CD4-positive, alpha-beta T cell treated with Interleukin-2 at 100 ng/mL for 4 hours (primary cell): ENCODE measurements at places on chromosomes 3 and 15.

DNA sequence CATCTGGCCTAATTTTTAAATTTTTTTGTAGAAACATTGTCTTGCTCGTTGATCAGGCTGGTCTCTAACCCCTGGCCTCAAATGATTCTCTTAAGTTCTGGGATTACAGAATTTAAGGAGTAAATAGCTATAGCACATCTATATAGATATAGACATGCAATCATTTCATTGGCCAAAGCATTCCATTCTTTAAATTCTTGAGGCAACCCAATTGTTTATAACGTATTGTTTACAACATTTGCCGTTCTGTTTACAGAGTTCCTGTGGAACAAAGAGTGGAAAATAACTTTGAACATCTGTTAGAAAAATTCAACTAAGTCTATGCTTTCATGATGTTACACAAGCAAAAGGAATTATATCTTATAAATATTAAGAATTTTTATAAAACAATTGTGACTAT, 205.2 kb upstream of the ROBO2 start:
- no peak for DNase-seq

DNA sequence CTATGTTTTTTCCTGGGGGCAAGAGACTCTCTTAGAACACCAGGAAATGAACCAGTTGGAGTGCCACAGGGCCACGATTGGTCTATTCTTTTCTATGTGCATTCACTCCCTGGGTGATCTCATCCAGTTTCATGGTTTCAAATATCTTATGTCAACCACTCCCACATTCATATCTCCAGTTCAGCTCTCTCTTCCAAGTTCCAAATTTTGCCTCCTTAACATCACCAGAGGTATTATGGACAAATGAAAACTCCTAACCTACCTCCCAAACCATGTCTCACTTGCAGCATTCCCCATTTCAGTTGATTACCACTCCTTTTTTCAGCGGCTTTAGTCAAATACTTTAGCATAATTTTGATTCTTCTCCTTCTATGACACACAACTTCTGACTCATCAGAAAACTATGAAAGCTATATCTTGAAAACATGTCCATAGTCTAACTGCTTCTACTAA, 203.1 kb upstream of the SEMA6D start:
- no peak for DNase-seq

GRCh38 chr3:38605981-38606380, 43.5 kb downstream of the SCN5A start:
- no peak for DNase-seq

- DNase-seq: no peak
These were observed 123.1 kb downstream of the TPRA1 start for GRCh38 chr3:127467391-127467790.

DNA sequence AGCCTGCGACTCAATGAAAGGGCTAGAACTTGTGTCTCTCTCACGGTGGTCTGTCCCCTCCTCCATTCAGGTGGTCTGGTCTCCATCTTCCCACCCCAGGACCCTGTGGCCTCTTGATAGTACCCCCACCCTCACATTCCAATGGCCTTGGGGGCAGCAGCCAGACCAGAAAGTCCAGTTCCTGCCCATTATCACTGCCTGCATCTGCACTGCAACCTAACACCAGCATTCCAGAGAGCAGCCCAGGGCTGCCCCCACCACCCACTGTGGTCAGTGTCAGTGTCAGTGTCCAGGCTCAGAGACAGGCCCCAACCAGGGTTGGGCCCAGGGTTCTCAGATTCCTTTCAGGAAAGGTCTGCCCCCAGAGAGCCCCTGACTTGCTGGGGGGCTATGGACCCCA, 12.6 kb downstream of the IGDCC3 start:
- no peak for DNase-seq

- DNase-seq: peak; percentile 73
These were observed 13.0 kb downstream of the ZFAND6 start for GRCh38 chr15:80072285-80072994.

- DNase-seq: no peak
These were observed 328.0 kb upstream of the DNAJC19 start for GRCh38 chr3:181317508-181317907.

GRCh38 chr3:60301142-60301541, 950.1 kb downstream of the FHIT start:
- DNase-seq: no peak

- DNase-seq: no peak
These were observed 21.0 kb downstream of the PFKFB4 start for GRCh38 chr3:48535578-48535977.

GRCh38 chr15:99054025-99054387, 46.4 kb upstream of the PGPEP1L start:
- DNase-seq: no peak

DNA sequence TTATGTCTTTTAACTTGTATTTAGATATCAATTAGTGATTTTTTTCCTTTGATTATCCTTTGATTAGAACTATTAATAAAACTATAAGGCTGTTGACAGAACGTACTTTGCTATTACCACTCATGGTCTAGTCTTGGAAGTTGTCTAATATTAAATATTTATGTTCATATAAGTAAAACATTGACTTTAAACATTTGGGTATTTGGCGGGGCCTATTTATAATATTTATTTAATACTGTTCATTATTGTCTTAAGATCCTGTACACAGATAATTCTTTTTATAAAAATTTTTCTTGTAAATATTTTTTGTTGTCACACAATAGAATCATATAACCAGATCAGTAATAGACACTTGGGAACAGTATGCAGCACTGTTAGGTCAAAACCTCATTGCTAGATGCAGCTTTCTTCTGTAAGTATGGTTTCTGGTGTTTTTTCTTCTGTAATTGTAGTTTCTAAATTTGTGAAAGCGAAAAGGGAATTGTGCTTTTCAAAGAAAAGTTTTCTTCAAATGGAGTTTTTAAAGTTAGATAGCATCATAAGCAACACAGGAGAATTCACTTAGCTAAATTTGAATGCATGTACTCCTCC, 93.4 kb downstream of the FNDC3B start:
- DNase-seq: no peak

GRCh38 chr3:77707281-77707680, 667.4 kb downstream of the ROBO2 start:
- no peak for DNase-seq

DNA sequence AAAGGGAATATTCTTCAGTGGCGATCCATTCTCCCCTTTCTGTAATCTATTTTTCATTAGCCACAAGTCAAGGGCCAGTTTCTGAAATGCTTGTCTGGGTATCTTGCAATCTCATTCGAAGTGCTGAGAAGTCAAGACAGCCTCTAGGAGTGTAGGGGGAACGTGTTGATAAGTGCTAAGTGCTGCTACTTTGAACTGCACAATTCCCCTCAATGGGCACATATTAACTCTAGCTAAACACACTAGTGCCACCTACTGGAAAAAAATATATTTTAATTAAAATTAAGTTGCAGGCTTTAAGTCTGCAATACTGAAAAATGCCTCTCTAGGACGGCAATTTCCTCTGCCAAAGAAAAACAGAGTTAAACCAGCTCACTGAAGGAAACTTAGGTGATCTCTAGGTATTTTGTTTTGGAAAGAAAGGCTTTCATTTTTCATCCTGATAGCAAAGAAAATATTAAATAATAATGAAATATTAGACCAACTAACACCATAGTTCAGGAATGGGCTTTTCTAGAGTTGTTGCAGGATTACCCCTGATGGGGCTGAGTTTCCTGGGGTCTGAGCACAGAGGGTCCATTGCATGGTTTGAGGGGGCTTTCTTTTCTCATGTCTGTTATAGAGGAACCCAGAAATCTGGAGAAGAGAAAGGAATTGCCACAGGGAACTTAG, 181.9 kb upstream of the KBTBD8 start:
- DNase-seq: peak; percentile 54

GRCh38 chr15:72223278-72223677, 7.7 kb downstream of the PKM start:
- DNase-seq: no peak

DNA sequence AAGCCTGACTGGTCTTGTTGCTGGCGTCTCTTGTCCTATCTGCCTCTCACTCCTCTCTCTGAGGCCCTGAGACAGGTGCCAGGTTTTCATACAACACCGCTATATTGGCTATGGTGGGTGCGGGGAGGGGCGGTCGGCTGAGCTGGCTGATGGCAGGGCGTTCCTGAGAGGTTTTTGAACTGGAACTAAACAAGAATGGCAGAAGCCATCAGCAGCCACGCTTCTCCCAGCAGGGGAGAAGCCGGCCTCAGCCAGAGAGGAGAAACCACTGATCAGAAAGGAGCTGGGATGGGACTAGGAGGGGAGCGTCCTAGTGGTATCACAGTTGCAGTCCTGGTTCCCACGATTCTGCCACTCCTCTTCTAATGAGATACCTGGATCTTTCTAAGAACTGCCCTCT, 89.9 kb upstream of the PRR23E start:
- no peak for DNase-seq

DNA sequence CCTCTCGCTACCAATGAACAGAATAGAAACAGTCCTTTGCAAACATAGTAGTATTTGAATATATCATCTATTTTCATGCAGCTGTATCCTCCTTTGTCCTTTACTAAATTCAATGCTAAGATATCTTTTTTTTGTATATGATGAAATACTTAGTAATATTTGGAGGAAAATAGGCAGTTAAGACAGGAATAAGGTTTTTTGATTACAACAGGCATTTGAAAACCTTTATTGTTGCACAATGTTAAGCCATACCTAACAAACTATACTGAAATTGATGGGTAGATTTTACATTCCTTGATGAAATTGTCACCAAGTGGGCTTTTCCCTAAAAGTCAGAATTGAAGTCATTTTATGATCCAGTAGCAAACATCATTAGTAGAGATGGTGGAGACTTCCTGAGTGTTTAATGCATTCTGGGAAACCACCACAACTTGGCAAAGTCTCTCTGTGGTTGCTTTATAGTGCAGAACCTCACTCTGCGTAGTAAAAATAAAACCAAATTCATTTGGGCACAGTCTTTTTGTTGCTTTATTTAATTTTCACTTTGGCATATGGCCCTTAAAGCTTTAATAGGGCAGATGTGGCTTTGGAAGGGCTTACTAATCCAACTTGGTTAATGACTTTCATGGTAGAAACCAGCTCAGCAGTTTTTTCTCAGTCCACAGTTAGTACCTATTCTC, 216.0 kb downstream of the DIPK2A start:
- DNase-seq: no peak

- peak; percentile 27 for DNase-seq
These were observed 1.9 kb downstream of the VGLL4 start for GRCh38 chr3:11641683-11642430.

DNA sequence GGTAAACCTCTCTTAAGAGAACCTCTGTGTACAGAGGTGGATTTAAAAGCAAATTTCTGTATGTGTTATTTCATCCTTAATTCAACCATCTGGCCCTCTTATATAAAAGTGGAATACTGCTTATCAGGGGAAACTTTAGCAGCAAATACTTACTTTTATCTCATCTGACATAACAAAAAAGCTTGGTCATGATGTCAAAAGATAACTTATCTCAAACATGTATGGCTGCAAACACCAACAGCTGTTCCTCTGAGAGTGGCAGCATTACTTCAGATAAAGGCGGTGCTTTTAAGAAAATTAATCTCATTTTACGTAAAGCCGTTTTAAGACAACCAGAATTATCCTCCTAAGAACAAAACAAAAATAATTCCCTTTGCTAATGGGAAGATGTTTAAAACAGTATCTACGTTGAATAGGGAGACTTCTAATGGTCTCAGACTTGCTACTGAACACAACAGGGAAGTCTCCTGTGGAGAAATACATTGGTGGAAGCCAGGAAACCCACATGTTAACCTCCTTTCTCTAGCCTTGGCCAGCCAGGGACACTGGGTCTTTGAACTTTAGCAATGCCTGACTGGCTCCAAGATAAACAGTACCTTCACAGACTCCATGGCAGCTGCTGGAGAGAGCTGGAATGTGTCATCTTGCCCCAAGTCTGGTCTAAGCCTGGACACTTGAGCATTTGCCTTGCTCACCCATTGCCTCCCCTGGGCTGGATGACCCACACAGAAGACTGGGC, 18.1 kb downstream of the ARRDC4 start:
- no peak for DNase-seq

DNA sequence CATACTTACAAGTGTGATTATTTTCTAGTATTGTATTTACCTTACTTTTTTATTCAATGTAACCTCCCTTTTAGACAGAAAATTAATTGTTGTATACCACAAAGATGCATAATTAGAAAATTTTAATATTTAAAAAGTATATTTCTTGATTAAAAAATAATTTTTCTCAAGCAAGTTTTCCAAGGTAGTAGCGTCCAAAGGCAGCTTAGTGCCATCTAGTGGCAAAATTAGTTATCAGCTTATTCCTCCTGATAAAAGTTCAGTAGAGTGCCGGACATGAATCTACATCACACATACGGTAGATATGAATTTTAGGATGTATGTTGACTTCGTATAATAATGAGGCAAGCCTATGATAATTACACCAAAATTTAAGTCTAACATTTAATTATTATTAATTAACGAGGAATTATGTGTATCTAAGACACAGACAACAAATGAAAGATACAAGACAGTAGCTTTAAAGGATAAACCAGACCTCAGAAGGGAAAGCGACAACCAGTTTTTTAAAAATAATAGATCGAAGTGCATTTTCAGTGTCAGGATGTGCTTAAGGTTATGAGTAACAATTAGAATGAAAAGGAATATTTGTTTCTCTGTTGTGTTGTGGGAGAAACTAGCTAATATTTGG, 405.9 kb downstream of the ROBO1 start:
- DNase-seq: no peak

GRCh38 chr3:22121068-22121701, 370.2 kb upstream of the ZNF385D start:
- DNase-seq: no peak

- DNase-seq: no peak
These were observed 27.8 kb downstream of the GAP43 start for GRCh38 chr3:115651087-115651486.

GRCh38 chr15:98581715-98582114, 66.6 kb upstream of the IGF1R start:
- DNase-seq: no peak

- DNase-seq: no peak
These were observed 38.3 kb downstream of the LRRFIP2 start for GRCh38 chr3:37136067-37136466.

DNA sequence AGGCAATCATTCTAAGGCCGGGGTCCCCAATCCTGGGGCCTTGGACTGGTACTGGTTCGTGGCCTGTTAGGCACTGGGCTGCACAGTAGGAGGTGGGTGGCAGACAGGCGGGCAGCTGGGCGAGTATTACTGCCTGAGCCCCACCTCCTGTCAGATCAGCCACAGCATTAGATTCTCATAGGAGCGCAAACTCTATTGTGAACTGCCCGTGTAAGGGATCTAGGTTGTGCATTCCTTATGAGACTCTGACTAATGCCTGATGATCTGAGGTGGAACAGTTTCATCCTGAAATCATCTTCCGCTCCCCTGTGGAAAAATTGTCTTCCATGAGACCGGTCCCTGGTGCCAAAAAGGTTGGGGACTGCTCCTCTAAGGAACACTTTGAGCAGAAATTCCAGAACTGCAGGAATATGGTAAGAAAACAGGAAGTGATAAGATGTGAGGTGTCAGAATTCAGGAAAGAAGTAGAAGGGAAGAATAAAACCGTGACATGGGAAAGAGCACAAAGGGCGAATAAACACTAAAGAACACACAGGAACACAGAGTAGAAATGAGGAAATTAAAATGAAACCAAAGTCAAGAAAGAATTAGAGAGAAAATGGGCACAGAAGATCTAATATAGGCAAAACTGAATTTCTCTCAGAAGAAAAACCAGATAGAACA, 57.6 kb downstream of the PDCD6IP start:
- no peak for DNase-seq

- no peak for DNase-seq
These were observed 5.2 kb downstream of the WDR5B start for GRCh38 chr3:122410639-122411038.

GRCh38 chr3:48406443-48407431, 23.1 kb downstream of the PLXNB1 start:
- DNase-seq: no peak

GRCh38 chr15:82832601-82833361, 23.4 kb downstream of the WHAMM start:
- peak; percentile 48 for DNase-seq
